Right renal cortex interstitium (tissue), 3 donors: ENCODE measurements at places on chromosomes 3 and 15.

DNA sequence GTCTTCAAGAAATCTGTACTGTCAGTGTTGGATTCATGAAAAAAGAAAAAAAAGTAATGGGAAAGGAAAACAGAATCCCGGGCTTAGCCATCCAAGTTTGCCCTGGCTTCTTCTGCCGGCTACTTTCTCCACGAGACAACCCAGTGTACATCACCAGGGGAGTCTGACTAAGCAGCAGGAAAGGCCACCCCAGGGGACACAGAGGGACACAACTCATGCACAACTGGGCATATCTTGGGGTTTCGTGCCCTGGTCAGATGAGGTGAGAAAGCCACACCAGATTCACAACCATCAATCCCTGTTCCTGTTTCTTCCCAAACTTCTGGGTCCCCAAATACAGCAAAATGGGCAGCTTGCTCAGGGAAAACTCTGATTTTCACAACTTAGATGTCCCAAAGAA is 33.2 kb downstream of the ADAMTS17 start:
- no peak for DNase-seq

DNA sequence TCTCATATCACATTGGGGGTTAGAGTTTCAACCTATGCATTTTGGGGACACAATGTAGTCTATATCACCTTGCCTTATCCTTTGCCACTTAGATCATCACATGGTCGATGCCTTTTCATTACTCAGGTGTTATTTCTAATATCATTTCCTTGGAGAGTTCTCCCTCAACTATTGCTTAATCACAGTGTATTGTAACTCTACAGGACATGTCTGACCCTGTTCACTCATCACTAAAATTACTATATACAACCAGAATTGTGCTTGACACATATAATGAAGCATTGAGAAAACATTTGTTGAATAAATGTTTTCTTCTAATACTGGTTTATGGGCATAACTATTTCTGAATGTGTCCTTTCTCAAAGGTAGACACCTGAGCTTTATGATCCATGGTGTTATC is 207.4 kb downstream of the EPHA6 start:
- no peak for DNase-seq

- DNase-seq: no peak
Measured at GRCh38 chr15:78626381-78626995, 5.7 kb upstream of the CHRNA3 start.

- no peak for DNase-seq
Measured at GRCh38 chr15:31266712-31267111, 59.9 kb upstream of the KLF13 start.

GRCh38 chr3:43012174-43012573 is 33.1 kb downstream of the GASK1A start:
- no peak for DNase-seq

- DNase-seq: peak; percentile 36
Measured at GRCh38 chr3:47475029-47475569, 642 bp downstream of the SCAP start.

DNA sequence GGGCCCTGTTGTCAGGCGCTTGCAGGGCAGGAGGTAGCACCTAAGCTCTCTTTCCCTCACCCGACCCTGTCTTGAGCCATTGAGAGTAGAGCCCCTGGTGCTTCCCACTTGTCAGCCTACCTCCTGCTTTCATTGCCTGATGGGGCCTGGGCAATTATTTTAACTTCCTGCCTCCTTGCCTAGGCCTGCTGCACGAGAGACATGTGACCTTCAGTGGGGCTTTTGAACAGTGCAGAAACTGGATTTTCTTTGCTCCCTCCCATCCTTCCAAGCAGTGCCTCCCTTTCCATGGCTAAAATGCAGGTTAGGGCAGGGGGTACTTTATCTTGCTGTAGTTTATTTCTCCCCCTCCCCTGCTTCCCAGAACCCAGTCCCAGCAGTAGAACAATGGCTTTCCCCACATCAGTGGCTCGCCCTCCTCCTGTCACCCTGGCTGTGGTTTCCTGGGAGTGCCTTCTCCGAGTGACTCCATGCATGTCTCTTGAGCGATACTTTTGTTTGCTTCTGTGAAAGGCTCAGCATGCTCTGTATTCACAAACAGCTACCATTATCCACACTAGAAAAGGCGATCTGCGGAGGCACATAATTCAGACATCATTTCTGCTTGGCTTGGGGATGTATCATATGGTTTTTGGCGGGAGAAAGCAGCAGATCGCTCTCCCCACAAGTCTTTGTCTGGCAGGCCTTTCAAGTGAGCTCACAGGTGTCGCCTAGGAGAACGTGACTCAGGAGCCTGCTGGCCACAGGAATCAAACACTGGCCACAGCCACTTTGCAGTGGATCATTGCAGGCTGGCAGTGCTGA is 24.1 kb downstream of the PDIA5 start:
- no peak for DNase-seq

GRCh38 chr15:45637552-45638033 is 2.8 kb downstream of the SQOR start:
- peak; percentile 26 for DNase-seq

DNA sequence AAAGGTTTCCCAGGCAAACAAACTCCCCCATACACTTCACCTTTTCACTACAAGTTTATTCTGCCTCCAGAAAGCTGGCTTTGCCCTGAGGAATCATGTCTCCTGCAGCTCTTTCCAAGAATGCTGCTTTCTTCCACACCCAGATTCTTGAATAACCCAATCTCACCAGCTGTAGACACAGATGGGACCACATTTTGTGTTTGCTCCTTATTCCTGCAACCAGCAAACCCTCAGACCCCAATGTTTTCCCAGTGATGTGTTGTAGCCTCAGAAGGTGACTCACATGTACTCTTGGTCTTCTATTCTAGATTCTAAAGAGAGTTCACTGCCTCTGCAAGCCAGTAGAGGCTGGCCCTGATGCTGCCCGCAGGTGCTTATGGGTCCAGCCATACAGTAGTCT is 23.6 kb upstream of the TRIM59 start:
- DNase-seq: no peak

GRCh38 chr3:31367518-31367917 is 165.2 kb upstream of the STT3B start:
- DNase-seq: no peak

DNA sequence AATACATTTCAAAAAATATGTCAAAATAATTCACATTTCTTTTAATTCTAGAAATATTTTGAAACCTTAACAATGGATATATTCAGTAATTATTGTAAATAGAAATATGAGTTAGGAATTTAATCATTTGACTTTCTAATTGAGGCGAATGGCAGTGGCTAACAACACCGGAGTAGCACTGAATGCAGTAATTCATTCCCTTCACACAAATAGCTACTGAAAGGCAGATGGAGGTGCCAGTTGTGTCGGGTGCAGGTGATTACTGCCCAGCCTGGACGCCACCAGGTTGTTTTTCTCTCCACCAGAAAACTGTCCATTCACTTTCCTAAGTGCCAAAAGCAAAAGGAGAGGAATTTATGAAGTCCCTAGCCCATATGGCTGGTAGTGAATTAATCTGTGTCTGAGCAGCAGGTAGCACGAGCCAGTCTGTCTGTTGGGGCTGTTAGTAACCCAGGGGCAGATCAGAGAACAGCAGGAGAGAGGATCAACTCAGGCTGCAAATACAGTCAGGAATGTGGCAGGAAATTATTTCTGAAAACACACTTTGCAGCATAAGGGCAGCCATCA is 79.3 kb upstream of the GMNC start:
- no peak for DNase-seq

GRCh38 chr15:73936181-73936580 is 9.9 kb downstream of the LOXL1 start:
- DNase-seq: no peak

DNA sequence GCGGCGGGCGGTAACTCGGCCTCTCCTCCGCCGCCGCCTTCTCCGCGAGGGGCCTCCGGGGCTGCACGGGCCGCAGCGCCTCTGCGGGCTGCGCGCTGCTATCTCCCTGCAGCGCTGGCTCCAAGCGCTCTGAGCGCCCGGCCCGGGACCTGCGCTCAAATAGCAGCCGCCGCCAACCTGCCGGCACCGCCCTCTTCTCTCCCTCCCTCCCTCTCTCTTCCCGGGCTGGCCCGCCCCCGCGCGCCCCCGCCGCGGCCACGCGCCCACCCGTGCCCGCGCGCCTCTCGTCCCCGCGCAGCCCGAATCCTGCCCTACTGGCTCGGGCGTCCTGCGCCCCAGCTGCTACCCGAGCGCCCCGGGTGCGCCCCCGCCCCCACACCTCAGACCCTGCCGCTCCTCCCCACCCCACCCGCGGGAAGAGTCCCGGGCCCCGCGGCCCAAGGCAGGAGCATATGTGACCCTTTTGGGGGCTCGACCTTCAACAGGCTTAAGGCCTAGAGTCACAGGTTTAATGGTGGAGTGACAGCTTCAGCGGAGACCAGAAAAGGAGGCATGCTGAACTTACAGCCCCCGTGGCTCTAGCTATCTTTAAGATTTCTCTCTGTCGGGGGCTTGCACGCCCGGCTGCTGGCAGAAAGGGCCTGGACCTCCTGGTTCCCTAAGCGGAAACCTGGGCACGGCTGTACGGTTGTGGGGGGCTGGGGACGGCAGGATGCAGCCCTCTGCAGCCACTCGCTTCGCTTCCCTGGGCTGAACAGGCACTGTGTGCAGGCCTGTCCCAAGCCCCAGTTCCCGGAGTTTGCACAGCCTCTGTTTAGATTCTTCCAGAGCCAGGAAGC is at the start of gene CACNA2D2:
Gene CACNA2D2, minus strand, starts transcription at position 131 of the 839 bp plus-strand sequence. CDS start 211 bp downstream, outside the sequence.
- no peak for DNase-seq

DNA sequence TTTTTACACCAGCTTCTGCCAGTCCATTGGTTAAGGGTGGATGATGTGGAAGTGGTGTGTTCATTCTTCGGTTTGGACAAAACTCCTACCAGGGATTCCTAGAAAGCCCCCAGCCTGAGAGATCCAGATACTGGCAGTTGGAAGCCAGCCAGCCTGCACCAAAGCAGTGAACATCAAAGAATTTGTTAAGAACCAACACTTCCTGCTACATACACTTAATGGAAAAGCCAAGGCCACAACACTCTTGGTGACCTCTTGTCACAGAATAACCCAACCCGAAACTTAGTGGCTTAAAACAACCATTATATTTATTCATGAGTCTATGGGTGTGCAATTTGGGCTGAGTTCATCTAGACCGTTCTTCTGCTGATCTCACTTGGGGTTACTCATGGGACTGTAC is 42.9 kb upstream of the ADAMTS9 start:
- DNase-seq: no peak

GRCh38 chr3:175179055-175179454 is 319.9 kb downstream of the NAALADL2 start:
- no peak for DNase-seq

DNA sequence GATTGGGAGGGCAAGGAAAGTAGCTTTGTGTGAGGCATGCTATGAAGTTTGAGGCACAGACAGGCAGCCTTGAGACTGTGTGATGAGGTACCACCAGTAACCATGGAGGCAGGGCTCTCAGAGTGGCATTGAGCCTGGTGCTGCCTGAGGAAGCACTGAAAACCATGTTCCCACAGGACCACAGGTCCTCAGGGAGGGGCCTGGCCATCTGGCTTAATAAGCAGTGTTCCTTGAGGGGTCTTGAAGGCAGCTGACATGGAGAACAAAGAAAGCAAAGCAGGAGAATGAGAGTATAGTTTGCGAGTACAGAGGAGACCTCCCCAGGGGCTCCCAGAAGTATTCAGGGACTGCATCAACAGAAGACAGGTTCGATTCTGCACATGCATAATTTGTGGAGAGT is 346.6 kb downstream of the EPHB1 start:
- DNase-seq: no peak

DNA sequence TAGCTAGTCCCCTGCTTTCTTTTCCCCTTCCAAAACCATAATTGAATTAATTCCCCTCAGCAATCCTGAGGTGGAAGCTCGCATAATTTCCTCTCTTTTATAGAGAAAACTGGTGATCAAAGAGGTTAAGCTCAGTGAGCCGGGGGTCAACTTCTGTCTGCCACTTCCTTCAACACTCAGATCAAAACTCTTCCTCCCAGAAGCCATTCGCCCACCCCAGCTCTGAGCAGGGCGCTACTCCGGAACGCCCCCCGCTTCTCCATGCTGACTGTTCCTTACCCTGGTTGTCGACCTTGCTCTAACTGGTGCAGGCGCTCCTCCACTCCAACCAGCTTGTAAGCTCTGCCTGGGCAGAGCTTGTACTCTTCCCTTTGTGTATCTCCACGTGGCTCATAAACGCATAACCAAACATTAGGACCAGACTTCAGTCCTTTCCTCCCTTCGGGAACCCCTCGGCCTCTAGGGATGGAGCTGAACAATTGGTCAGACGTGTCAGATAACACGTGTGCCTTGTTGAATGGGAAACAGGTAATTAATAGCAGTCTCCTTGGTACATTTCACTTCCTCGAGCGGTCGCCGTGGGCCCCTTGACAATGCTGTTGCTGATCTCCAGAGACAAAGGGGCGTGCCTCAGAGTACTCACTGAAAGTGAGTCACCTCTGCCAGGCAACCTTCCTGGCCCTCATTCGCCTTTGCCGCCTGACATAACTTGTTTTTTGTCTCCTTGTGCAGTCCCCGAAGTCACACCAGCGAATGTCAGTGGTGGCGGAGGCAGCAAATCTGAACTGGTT is 71.8 kb downstream of the IL5RA start:
- DNase-seq: no peak

DNA sequence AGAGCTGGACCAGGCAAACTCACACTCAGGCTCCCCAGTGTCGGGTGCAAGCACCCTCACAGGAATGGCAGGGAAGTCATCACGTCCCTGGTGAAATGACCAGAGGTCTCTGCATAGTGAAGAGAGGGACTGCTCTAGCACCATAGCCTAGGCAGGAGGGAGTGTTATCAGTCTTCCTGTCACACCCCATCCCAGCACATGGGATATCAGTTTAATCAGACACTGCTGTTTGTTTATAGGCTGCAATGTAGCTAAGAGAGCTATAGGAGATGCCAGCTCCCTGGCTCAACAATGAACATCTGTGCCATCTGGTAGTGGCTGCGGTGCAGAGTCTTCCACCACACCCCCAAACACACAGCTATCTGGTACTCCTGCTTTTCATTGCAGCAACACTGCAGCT is 776.6 kb downstream of the ZNF385D start:
- DNase-seq: no peak

DNA sequence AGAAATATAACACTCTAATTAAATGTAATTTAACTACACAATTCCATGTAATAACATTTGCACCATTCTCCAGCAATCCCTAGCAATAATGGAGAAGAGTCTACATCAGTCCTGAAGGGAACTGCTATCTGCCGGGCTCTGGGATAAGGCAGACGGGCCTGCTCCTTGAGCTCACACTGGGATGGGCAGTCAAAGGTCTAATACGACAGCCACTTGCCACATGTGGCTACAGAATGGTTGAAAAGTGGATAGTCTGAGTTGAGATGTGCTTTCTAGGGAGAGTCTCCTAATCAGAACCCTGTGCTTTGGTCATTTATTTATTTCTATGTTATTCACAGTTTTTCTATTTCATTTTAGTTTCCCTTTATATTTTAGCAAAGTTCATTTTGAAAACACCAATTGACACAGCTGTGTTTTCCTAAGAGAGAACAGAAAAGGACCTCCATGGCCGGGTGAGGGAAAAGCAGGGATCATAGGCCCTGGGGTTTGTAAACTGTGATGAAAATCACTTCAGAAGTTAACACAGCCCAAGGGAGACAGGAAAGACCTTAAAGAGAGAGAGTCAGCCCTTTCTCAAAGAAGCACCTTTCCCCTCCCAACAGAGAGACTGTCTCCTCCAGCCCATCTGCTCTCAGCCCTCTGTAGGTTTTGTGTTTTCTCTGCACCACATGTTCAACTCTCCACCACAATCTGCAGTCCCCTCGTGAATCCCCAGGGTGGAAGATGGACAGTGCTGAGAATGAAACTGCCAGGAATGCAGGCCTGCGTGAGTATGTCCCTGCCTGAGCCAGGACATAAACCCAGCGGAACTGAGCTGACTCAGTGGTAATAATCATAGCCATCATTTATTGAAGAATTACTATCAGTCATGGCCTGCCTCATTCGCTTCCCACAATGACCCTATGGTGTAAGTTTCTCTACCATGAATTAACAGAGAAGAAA is 11.6 kb downstream of the FSIP1 start:
- no peak for DNase-seq

GRCh38 chr3:58383904-58384303 is 49.7 kb downstream of the PDHB start:
- DNase-seq: no peak
